Cardiac septum (tissue), 1 donor: ENCODE measurements at places on chromosomes 3 and 15.

- no peak for DNase-seq
Observed at GRCh38 chr15:87944050-87944449, 312.5 kb downstream of the NTRK3 start.

GRCh38 chr3:6439226-6439625 lies 421.7 kb upstream of the GRM7 start:
- DNase-seq, result no peak

DNA sequence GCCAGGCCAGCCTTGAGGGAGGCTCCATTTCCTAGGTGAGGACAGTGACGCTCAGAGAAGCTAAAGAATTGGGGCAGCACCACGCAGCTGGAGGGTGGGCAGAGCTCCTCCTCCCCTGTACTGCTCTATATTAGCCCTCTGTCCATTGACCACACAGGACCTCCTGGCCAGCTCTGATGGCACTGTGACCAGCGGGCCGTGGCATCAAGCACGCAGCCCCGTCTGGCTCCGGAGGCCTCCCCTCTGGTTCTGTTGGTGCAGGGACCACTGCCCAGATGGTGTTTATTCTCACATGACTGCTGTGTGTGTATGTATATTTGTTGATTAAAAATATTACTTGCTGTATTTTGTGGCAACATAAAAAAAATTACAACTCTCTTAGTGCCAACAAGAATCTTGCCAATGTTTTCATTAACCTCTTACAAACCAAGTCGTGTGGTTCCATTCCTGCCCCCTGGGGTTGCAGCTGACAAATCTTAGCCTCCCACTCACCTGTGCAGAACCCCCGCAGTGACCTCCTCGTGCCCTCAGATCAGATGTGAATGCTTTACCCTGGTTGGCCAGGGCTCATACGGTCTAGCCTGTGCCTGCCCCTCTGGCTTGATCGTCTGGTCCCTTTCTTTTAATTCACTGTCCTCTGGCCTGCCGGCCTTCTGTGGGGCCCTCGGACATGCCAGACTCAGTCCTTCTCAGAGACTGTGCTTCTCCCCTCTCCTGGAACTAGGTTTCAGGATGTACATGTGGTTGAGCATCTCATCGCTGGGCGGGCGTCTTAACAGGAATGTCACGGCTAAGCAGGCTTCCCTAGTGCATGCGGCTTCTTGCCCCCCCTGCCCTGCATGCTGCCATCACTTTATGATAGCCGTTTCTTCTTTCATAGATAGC lies 14.8 kb downstream of the CHCHD6 start:
- no peak for DNase-seq

DNA sequence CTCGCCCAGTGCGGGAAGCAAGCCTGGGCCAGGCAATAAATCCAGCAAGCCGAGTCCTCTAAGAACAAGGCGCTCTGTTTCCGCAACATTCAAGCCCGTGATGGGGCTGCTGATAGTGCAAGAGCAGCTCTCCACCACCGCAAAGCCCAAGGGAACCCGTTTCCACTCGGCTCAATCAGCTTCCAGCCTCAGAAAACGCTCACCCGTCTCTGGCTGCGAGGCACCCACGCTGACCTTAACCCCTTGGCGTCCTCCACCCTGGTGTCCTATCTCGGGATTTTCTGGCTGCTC lies 17.8 kb downstream of the SPATA12 start:
- peak; percentile 78 for DNase-seq

- DNase-seq, result no peak
Observed at GRCh38 chr3:161096771-161097367, 8.3 kb downstream of the B3GALNT1 start.

DNA sequence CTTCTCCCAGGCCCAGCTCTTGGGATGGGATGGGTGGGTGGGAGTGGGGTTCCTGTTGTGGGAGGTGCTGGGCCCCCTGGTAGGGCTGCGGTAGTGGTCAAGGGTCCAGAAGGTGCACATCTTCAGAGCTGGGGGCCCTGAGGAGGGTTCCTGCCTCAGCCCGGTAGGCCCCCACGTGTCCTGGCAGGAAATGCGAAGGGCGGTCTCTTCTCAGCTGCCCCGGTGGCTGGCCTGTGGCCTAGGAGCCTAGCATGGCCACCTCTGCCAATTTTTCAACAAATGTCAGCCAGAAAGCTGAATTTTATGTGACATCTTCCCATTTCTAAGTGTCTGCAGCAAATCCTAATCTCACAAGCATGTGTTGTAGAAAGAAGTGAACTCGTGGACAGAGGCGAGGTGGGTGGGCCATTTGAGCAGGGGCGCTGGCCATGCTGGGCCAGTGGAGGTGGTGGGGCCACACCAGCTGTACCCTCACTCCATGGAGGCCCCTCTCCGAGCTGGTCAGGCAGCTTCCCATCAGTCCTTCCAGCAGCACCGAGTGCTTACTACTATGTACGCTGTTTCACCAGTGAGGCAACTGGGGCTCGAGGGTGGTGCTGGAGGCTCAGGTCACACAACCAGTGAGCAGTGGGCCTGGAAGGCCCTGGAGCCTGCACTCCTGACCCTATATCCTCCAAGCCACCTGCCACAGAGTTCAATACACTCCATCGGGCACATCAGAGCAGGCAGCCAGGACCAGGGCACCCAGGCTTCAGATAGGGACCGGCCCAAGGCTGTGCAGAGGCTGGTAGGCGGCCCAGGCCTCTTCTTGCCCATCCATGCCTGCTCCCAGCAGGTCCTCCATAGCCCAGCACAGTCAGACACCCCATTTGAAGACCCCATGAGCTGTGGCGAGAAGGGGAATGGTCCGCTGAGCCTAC lies 23.2 kb downstream of the FBLN2 start:
- DNase-seq, result no peak

- no peak for DNase-seq
Observed at GRCh38 chr15:82020625-82021394, 25.0 kb downstream of the MEX3B start.

DNA sequence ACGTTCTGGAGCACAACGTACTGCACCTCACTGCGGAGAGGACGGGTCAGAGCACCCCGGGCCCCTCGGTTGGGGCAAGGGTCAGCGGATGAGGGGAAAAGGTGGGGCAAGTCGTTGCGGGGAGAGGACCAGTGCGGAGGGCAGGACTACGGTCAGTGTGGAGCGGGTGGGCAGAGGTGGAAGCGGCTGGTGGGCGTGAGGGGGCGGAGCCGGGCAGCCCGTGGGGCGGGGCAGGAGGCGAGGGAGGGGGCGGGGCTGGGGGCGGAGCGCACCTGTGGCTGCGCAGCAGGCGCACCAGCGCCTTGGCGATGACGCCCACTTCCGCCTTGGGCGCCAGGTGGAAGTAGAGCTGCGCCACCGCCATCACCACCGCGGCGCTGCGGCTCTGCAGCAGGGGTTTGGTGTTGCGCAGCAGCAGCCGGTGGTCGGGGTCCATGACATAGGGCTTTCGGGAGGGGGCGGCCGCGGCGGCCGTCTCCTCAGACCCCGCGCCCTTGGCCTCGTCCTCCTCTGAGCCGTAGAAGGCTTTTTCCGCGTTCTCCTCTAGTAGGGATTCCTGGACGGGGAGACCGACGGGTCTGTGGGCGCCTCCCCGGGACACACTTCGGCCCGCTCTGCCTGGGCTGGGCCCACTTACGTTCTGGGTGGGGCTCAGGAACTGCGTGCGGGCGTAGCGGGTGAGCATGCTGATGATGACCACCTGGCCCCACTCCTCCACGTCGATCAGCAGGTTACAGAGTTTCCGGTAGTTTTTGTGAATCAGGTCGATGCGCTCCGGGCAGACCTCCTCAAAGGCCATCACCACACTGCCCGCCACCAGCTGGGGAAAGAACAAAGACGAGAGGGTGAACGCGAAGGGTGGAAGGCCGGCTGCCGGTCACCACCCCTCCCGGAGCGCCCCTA lies 29.2 kb downstream of the AP3B2 start:
- no peak for DNase-seq

- peak; percentile 71 for DNase-seq
Observed at GRCh38 chr3:8657804-8658305, 13.3 kb upstream of the SSUH2 start.

DNA sequence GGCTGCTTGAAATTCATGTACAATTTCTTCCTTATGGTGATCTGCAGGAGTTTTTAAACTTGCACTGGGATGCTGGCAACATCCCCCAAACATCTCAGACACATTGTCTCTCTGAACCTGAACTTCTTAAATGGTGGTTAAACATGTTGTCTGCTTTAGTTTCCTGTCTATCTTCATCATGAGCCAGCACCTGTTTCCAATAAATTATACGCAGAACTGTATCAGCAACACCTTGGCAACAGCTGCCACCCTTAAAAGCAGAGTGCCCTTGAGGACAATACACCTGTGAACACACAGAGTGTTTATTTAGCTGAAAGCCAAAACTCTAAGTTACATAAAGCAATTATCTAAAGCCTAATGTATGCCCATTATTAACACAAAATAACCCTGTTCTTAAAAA lies 242.9 kb downstream of the WNT5A start:
- DNase-seq, result no peak

DNA sequence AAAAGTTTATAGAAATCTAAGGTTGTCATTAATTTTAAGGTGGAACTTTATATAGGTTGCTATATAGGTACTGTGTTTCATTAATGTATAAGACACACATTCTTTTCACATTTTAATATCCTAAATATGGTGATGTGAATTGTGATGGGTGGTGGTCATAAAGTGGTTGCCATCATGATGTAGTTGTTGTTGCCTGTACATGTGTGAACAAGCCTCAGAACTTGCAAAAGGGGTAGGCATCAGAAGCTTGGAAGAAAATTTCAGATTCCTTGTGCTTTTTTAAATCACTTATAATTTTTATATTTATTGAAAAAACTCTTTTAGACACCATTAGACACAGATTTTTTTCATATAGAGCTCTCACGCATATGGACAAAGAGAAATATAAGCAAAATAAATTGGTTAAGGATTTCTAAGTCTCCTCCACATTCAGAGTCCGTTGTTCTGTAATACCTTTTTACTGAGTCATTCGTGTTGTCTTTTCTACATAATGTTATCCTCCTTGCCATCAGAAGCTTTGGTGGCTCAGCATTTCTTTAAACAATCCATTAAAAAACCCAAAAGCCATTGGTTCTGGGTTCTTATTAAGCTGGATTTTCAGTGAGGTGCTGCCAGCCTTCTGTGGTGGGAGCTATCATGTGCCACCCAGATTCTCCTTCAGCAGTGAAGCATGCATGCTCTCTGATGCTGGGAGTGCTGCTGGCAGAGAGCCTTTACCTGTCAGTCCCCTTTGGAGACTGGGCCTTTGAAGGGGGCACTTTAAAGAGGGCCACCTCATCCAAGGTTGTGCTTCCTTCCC lies 140.4 kb upstream of the GALNT15 start:
- DNase-seq, result no peak

GRCh38 chr3:162112719-162113118 lies 616.1 kb downstream of the OTOL1 start:
- no peak for DNase-seq

DNA sequence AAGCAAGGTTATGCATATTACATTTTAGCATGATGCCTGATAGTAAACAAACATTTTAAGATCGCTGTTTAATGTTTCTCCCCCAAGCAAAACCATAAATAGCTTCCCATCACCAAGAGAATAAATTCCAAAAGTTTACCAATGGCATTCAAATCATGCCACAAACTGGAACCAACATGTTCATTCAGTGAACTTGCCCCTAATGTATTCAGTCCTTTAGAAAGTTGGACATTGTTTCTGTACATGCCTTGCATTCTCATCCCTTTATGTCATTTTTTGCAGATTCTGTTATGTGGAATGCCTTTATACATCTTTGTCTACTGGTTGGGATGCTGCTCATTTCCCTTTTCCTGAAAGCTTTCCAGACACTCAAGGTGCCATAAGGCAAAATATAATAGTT lies 105.5 kb downstream of the PYDC2 start:
- DNase-seq, result no peak

DNA sequence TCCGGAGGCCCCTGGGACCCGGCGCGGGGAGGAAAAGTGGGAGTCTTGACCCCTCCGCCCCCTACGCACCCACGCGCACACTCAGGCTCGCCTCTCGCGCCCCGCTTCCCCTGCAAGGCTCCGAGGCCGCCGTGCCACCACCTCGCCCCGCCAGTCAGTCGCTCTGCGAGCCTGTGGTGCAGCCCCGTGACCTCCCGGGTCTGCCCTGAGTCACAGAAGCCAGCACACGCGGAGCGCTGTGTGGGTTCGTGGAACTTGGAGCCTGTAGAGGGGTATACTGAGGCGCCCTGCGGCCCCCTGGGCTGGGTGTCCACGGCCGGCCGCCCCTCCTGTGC lies 380 bp upstream of the ALS2CL start:
- no peak for DNase-seq

- DNase-seq, result no peak
Observed at GRCh38 chr3:133369068-133369440, 30.8 kb upstream of the BFSP2 start.

- no peak for DNase-seq
Observed at GRCh38 chr15:85477061-85477460, 96.7 kb downstream of the AKAP13 start.

DNA sequence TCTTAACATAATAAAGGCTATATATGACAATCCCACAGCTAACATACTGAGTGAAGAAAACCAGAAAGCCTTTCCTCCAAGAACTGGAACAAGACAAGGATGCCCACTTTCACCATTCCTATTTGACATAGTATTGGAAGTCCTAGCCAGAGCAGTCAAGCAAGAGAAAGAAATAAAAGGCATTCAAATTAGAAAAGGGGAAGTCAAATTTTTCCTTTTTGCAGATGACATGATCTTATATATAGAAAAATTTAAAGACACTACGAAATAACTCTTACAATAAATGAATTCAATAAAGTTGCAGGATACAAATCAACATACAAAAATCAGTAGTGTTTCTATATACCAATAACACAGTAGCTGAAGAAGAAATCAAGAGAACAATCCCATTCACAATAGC lies 42.2 kb upstream of the CP start:
- no peak for DNase-seq

DNA sequence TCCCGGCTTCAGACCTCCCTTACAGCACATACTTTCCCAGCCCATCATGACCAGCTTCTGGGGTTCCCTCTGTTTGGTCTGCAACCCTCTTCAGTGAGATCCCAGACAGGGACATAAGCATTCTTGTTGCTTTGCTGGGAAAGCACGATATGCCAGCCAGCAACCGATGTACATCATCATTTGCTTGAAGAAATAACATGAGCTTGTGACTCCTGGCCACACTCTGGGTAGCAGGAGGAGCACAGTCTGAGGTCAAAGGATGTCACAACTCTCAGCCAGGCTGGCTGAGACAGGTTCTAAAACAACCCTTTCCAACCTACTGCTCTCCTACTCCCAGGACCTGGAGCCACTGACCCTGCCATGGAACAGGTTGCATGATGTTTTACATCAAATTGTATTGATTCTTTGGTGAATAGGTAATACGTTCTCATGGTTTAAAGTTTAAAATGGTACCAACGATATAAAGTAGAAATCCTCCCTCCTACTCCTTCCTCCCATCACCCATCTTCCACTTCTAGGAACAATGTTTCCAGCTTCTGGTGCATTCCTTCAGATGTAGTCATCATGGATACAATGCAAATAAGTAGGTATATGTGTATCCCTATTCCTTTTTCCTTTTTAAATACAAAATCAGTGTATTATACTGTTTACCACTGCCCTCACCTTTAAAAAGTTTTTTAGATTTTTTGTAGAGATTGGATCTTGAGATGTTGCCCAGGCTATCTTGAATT lies 190.3 kb downstream of the OPA1 start:
- no peak for DNase-seq

DNA sequence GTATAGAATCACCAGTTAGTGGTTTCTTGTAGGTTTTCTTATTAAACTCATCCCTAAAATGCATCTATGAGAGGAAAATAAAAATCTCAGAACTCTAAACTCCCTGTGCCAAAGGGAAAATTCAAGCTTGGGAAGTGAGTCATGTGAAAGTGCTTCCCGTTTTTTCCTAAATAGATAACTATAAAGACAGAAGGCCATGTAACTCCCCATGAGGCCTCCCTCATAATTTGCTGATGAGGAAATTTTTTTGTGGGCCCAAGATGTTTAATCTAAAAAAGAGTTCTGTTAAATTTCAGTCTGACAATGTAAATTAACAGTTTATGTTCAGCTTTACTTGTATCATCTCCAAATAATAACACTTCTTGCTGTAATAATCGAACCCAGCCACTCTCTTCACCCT lies 1273.9 kb downstream of the OTOL1 start:
- no peak for DNase-seq
